ENCODE measurements at places on chromosomes 11 and 22.

- DNase-seq: no peak
- H3K27me3 ChIP-seq: peaks cover 24% of the 10 kb centered on the region
- no peaks in the 10 kb centered on the region for H3K4me1 ChIP-seq
- no peak overlapping the region for H3K27ac ChIP-seq
Measured at GRCh38 chr22:34886391-34886790, 179.6 kb upstream of the ISX start.

GRCh38 chr11:64799623-64800302 lies 3.3 kb downstream of the MAP4K2 start:
- H3K27ac ChIP-seq: no peak overlapping the region
- peaks cover 19% of the 10 kb centered on the region for H3K4me1 ChIP-seq
- DNase-seq: no peak
- H3K36me3 ChIP-seq: peaks cover 15% of the 10 kb centered on the region

- H3K4me1 ChIP-seq: no peaks in the 10 kb centered on the region
- H3K4me3 ChIP-seq: no peak overlapping the region
- no peak overlapping the region for H3K27ac ChIP-seq
- no peak for DNase-seq
- H3K36me3 ChIP-seq: no peaks in the 10 kb centered on the region
Measured at GRCh38 chr22:49717322-49717919, 110.3 kb downstream of the BRD1 start.

DNA sequence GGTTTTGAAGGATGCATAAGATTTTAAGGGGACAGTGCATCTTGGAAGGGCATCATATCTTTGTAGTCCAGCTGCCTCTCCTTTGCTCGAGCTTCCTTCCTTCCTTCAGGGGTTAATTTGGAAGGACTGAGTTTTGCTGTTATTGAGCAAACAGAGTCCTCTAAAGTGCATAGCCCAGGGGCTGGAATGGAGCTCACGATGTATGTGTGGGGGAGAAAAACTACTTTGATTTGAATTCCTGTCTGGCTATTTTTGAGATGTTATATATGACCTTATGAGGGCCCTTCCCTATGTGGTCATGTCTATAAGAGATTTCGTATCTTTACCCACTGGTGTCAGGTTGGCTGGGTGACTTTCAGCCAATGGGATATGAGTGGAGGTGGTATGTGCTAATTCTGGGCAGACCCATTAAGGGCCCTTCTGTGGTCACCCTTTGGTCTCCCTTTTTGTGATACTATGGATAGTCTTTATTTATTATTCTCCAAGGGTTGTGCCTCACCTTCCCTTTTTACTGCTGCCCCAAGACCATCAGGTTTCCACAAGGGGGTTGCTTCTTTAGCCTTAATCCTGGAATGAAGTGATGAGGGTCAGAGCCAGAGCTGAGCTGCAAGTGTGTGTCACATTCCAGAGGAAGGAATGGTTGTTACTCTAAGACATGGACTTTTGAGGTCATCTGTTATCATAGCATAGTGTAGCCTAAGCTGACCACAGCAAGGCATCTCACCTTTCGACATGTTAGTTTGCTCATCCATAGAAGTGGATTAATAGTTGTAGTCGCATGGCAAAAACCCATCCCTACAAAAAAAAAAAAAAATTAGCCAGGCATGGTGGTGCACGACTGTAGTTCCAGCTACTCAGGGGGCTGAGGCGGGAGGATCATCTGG lies 54.6 kb downstream of the LRRC74B start:
- H3K4me1 ChIP-seq: peaks cover 8% of the 10 kb centered on the region
- no peak for DNase-seq
- no peaks in the 10 kb centered on the region for H3K36me3 ChIP-seq
- H3K4me3 ChIP-seq: no peak overlapping the region
- H3K27ac ChIP-seq: no peak overlapping the region

GRCh38 chr11:47994417-47994816 lies 14.1 kb downstream of the PTPRJ start:
- DNase-seq: no peak
- peaks cover 9% of the 10 kb centered on the region for H3K36me3 ChIP-seq
- no peaks in the 10 kb centered on the region for H3K27me3 ChIP-seq
- no peak overlapping the region for H3K27ac ChIP-seq
- H3K4me3 ChIP-seq: no peak overlapping the region

- peaks cover 74% of the 10 kb centered on the region for H3K27me3 ChIP-seq
- H3K4me1 ChIP-seq: peaks cover 9% of the 10 kb centered on the region
- DNase-seq: no peak
- H3K27ac ChIP-seq: no peak within 1 kb of the TSS
- H3K36me3 ChIP-seq: peaks cover 1% of the 10 kb centered on the region
- H3K4me3 ChIP-seq: peak within 1 kb of the TSS; percentile 56
Measured at GRCh38 chr11:76783294-76783895, at the start of gene TSKU. TSKU (plus strand) TSS chr11:76783356; CDS start chr11:76795617, 12,261 bp downstream.

GRCh38 chr11:10388574-10388973 lies 66.5 kb upstream of the AMPD3 start:
- H3K4me3 ChIP-seq: no peak overlapping the region
- H3K4me1 ChIP-seq: no peaks in the 10 kb centered on the region
- no peaks in the 10 kb centered on the region for H3K36me3 ChIP-seq
- no peak for DNase-seq

- no peaks in the 10 kb centered on the region for H3K27me3 ChIP-seq
- H3K4me3 ChIP-seq: no peak overlapping the region
- H3K36me3 ChIP-seq: peaks cover 4% of the 10 kb centered on the region
- H3K4me1 ChIP-seq: peaks cover 32% of the 10 kb centered on the region
- H3K27ac ChIP-seq: peak overlapping the region; percentile 86
Measured at GRCh38 chr11:14768526-14769188, 123.4 kb downstream of the CYP2R1 start.

- H3K4me3 ChIP-seq: no peak overlapping the region
- no peaks in the 10 kb centered on the region for H3K4me1 ChIP-seq
- no peak overlapping the region for H3K27ac ChIP-seq
Measured at GRCh38 chr11:83717537-83717936, 431.4 kb upstream of the CCDC90B start.

- H3K36me3 ChIP-seq: no peaks in the 10 kb centered on the region
- H3K4me1 ChIP-seq: no peaks in the 10 kb centered on the region
- no peak overlapping the region for H3K27ac ChIP-seq
- DNase-seq: no peak
- no peak overlapping the region for H3K4me3 ChIP-seq
Measured at GRCh38 chr11:126495281-126496220, 140.1 kb downstream of the ST3GAL4 start.
